Cerebellar nuclear complex (tissue), 1 donor: ENCODE measurements at places on chromosomes 13 and 19.

- no peak for DNase-seq
Measured at GRCh38 chr13:79043208-79043607, 362.8 kb downstream of the RBM26 start.

GRCh38 chr13:99467764-99468163 is 33.5 kb upstream of the TM9SF2 start:
- DNase-seq, result no peak

GRCh38 chr13:101399365-101399764 is 16.9 kb downstream of the NALCN start:
- DNase-seq, result no peak

DNA sequence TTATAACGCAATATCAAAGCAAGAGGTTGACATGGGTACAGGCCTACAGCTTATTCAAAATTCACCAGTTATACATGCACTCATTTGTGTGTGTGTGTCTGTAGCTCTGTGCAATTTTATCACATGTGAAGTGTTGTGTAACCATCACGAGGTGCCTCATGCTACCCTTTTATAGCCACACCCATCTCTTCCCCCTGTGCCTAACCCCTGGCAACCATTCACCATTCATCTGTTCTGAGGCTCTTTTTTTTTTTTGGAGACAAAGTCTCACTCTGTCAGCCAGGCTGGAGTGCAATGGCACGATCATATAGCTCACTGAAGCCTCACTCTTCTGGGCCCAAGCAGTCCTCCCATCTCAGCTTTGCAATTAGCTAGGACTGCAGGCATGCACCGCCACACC is 78.4 kb downstream of the DPF1 start:
- DNase-seq, result no peak

DNA sequence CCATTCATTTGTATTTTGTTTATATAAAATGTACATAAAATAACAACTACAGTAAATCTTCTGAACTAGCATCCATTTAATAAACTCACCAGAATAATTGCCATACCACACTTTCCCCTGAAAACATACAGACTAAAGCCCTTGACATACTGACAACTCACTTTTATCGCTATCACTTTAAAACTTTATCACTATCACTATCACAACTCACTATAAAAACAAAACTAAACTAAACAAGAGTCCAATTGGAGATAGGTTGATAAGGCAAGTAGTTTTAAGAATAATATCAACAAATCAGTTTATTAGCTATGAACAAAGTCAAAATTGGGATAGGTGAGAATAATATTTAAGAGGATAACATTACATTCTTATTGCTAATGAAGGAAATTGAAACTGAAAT is 108.9 kb downstream of the SLITRK6 start:
- no peak for DNase-seq

- no peak for DNase-seq
Measured at GRCh38 chr19:8641908-8642547, 11.6 kb downstream of the NFILZ start.

DNA sequence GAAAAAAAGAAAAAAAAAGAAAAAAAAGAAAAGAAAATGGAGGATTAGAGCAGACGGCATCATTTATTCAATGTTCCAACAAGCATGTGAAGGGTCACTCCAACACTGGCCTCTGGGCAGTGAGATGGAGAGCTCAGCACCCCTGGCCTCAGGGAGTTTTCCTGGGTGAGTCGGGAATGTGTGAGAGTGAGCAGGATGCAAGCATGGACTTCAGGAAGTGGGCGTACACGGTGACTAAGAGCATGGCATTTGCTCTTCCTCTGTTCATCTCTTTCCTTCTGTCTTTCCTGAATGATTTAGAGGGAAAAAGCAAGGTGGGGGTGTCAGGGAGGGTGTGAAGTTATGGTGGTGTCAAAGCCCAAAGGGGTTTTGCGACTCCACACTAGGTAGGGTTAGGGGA is 682 bp upstream of the CABP5 start:
- DNase-seq, result no peak

DNA sequence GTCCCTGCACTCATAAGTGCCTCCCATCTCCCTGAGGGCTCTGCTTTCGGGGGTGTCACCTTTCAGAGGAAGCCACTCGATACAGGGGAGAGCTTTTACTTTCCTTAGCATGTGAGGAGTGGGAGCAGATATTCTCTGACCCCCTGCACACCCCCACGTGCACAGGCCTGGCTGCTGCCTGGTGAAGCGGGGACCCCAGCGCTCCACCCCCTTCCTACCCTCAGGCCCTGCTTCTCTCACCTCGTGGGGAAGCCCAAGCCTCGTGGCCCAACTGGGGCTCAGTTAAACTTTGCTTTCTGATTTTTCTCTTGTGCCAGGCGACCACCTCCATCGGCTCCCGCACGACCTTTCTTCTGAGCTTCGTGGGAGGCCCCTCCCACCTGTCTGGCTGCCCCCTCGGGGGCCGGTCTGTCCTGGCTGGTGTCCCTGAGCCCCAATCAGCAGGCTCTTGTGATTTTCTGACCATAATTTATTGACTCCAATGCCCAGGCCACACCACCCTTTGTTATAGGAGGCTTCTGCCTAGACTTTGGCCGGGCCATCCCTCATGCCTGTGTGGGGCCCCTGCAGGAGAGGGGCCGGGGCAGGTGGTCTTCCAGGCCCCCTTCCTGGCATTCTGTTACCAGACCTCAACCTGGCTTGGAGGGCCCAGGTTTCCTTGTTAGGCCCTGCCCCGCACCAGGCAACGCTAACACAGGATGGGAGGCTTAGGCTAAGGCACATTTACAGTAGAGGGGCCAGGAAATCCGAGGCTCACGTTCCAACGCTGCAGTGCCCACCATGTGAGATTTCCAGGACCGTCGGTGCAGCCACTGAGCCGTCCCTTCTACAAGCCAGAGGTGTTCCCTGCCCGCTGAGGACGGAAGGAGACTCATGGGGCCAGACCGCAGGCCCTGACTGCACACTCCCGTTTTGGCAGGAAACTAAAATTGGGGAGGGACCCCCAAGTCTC is 3.7 kb downstream of the TMED1 start:
- DNase-seq, result no peak

- DNase-seq, result no peak
Measured at GRCh38 chr13:31846961-31847752, 107.8 kb downstream of the RXFP2 start.

GRCh38 chr13:22903925-22904324 is 276.9 kb upstream of the SGCG start:
- DNase-seq, result no peak

- no peak for DNase-seq
Measured at GRCh38 chr13:99757756-99758459, 213.7 kb downstream of the ZIC5 start.

DNA sequence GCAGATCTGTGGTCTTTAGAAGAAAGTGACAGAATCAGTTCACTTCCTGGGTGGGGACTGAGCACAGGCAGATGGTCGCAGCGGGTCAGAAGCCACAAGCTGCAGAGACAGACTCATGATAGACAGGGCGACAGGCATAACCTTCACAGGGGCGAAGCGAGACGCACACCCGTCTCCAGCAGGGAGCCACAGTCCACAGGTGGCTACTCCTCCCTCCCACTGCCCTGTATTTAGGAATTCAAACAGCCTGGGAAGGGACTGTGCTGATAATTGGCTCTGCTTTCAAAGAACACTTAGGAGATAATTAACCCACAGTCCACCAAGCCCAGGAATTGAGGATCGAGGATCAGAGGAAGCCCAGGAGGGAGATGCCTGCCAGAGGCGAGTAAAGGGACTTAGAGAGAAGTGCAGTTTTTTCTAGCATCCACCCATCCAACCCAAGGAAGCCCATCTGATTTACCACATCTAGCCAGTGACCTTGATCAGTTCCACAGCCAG is 23.2 kb downstream of the RFX2 start:
- no peak for DNase-seq

DNA sequence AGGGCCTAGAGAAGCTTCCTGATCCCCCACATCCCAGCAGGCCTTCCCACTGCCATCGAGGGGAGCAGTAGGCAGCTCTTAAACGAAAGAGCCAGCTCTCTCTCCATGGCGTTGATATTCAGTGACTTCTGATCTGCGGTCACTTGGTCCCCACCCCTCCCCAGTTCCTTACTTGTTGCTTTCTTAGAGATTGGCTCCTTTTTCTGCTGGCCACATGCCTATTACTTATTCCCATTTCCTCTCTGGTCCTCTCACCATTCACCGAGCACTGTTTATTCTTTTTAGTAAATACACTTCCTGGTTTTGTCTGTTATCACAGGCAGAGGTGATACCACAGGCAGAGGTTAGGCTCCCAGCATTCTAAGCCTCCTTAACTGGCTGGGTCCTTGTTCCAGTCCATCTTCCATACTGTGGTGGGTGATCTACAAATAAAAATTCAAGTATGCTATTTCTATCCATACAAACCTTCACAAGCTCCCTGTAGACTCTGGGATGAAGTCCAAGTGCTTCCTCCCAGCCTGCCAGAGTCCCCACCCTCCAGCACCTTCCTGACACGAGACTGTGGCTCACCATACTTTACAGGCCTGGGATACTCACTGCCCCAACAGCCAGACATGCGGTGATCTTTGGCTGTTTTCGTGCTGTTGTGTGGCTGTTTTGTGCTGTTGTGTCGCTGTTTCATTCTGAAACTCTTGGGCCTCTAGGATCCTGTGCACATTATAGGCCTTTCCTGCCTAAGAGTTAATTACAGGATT is 315.9 kb downstream of the ATP8A2 start:
- no peak for DNase-seq

DNA sequence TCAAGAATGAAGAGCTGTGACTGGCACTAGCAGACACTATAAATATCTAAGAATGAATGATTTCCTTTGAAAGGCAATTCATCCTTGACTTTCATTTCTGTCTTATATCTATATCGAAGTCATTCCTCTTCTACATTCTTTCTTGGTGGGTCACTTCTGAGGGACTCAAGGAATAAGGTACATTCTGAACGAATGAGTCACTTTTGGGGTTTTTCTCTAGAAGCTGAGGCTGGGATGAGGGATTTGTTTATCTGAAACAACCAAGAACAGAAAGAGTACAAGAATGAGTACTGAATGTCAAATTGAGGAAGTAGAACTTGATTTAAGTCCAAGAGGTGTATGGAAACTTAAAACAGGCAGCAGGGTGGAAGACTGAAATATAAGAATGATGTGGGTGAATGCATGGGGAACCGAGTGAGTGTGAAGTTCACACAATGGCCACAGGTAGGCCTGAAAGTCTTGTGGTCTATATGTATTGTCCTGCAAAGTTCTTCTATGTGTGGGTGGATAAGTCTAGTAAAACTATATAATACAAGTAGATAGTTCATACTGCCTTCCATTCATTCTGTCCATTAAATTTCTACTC is 343.9 kb downstream of the OXGR1 start:
- no peak for DNase-seq

GRCh38 chr13:105774739-105775460 is 760.6 kb downstream of the EFNB2 start:
- no peak for DNase-seq
